D721Med (cell line): ENCODE measurements at places on chromosomes 1 and 21.

- no peak for DNase-seq
Observed at GRCh38 chr1:54456361-54456760, 50.2 kb upstream of the SSBP3 start.

- DNase-seq = no peak
Observed at GRCh38 chr1:153355445-153356071, 2.1 kb upstream of the S100A9 start.

- DNase-seq = peak; percentile 29
Observed at GRCh38 chr21:25735646-25736597, 1.1 kb downstream of the GABPA start.

DNA sequence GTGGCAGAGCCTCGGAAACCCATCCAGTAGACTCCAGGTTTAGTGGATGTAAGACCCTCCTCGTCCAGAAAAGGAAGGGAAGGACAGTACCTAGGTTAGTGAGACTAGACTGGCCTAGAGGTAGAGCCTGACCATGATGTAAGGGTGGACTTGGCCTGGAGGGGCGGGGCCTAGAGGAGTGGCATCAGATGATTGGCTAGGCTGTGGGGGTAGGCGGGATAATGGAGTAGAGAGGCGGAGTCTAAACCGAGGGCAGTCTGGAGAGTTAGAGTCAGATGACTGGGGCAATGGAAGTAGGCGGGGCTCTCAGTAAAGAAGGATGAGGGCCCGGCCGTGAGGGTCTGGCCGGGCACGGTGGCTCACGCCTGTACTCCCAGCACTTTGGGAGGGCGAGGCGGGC lies 70.1 kb downstream of the EPHB2 start:
- no peak for DNase-seq

DNA sequence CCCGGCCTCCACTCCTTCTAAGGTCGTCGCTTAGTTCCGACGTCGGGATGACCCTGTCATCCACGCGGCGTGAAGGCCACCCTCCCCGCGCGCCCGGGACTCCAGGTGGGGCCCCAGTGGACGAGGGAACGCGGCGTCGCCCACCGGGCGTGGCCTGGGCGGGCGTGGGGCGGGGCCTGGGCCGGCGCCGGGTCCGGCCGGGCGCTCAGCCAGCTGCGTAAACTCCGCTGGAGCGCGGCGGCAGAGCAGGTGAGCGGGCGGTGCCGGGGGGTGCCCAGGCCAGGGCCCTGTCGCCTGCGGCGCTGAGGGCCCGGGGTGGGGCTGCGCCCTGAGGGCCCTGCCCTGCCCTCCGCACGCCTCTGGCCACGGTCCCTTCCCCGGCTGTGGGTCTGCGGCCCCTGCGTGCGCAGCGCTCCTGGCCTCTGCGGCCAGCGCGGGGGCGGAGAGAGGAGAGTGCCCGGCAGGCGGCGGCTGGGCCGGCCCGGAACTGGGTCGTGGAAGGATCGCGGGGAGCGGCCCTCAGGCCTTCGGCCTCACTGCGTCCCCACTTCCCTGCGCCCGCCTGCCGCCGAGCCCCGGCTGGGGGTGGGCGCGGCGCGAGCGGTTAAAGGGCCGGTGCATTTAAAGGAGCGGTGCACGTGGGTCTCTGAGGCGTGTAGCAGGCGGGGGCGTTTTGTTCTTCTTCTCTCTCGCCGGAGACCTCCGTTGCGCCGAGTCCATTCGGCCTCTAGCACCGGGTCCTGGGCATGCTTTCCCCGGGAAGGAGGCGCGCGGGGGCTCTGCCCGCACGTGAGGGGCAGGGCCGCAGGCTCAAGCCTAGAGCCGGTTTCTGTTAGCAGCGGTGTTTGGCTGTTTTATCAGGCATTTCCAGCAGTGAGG lies at the start of gene PSEN2:
Gene PSEN2, plus strand, starts transcription at position 216 of the 879 bp plus-strand sequence. CDS start 11,292 bp downstream, outside the sequence.
- DNase-seq = peak; percentile 83
